Esophagus muscularis mucosa (tissue), 4 donors: ENCODE measurements at places on chromosomes 2 and 18.

DNA sequence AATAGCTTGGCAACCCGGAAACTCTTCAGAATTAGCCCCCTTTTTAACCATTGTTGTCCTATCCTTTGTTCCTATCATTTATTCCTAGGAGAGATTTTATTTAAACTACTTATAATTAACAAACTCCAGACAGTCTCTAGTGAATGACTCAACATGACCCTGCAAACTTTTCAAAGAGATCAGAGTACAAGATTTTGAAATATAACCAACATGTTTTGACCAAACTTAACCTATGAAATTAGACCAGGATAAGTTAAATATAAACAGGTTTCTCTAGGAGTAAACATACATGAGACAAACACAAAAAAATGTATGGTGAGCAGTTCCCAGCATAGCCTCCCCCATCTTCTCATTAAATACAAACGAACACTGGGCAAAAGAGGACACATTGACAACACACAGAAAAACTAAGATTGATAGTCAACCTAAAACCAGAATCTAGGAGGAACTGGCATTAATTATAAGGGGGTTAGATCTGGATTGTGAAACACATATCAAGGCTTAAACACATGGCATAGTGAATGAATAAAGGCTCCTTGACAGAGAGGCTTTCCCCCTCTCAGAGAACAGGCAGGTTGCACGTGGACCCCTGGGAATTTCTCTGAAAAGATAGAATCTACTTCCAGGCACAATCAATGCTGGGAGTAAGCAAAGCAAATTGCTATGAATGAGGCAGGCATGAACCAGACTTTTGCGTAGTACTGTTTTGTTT lies 284.1 kb downstream of the IRS1 start:
- DNase-seq: no peak

DNA sequence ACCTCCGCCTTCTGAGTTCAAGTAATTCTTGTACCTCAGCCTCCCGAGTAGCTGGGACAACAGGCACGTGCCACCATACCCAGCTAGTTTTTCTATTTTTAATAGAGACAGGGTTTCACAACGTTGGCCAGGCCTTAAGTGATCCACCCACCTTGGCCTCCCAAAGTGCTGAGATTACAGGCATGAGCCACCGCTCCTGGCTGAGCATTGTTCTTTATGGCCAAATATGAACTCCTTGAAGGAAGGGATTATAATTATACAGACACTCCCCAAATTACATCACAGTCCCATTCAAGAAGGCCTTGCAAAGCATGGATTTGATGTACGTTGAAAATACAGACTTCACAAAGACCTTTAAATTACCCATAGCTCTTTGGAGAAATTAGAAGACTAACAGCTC lies 381.7 kb downstream of the TXNL1 start:
- DNase-seq: no peak

- no peak for DNase-seq
These were observed 397.6 kb downstream of the ZNF521 start for GRCh38 chr18:24954341-24954740.

DNA sequence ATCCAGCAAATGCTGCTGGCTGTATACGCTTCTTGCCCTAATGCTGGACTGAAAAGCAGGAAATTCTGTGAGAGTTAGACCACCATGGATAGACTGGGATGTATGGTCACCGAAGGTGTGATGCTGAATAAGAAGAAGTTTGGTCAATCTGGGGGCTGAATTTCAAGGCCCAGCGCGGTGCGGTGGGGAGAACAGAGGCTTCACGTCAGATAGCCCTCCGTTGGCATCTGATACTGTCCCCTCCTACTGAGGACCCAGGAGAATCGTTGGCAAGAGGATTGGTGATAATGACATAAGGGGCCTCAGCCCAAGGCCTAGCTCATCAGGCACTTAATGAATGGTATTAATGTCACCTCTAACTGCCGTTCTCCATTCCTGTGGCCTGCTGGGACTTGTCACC lies 97.3 kb upstream of the ST3GAL5 start:
- no peak for DNase-seq

DNA sequence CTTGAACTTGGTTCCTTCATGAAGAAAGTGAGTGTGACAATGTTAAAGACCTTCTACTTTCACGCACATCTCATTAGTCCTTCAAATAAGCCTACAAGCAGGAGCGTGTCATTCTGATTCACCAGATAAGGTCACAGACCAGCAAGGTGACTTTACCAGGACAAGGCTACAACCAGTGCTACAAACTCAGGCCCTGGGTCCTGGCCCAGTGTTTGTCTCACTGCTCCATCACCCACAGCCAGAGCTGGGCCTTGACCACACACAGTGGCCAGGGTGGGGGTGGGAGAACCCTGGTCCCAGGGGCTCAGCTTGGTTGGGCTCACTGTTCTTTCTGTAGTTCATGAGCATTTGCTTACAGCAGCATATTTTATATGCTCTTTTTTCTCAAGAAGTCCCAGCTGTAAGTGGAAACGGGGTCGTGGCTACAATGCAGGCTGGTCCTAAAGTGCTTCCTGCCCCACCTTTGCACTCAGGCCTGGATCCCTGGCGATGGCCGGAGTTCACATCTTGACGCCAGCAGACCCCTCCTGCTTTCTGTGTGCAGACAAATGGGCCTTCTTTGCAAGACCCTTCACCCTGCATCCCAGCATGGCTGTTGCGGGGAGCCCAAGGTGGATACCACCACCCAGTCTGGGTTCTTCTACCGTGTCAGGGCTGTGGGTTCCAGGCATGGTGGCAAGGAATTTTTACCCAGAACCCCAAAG lies 153.6 kb upstream of the EPAS1 start:
- no peak for DNase-seq

DNA sequence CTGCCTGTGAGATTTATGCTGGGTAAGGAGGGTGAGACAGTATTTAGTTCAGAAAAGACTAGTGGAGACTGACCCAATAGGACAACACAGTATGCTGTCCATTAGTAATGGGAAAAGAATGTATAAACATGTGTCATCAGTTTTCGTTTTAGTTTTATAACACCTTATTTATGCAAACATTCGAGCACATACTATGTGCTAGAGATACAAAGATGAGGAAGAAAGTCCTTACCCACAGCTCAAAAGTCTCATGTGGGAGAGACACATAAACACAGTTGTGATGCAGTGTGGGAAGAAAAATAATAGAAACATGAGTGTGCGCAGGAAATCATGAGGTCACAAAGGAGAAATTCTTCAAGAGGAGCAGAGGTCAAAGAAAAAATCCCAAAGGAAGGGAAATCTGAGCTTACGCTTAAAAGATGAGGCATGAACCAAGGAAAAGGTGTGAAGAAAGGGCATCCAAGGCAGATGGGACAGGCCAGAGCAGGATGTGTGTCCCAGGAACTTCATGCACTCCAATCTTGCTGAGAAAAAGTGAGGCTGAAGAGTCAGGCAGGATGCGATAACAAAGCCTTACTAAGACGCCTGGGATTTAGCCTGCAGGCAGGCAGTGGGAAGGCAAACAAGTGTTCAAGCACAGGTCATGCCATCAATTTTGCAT lies 8.1 kb downstream of the METTL21A start:
- no peak for DNase-seq

DNA sequence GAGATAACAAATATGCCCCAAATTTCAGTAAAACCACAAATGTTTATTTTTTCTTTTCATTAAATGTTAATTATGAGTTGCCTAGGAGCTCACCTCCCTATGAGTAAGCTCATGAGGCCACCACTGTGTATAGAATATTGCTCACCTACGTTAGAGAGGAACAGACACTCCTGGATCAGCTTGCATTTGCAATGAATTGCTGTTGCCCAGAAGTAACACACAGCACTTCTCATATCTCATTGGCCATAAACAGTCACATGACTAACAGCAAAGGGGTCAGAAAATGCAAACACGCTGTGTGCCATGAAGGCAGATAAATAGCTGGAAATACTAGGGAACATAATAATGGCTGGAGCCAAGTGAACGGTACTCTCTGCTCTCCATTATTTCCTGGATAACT lies 89.0 kb upstream of the GALNT5 start:
- DNase-seq: no peak

GRCh38 chr18:44149706-44150105 lies 531.0 kb upstream of the SETBP1 start:
- DNase-seq: no peak

DNA sequence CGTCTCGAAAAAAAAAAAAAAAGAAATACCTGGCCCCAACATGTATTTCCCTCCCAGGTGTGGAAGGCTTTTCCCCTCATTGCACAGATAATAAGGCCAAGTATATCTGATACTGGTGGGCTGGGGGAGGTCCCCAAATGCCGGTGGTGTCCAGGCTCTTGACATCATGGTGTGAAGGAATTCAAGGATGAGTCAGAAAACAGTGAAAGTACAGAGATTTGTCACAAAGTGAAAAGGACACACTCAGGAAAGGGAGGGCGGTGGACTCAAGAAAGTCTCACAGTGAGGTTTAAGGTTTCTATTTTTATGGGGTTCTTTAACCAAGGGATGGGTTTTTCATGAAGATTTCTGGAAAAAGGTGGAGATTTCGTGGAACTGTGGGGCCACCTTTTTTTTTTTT lies 37.8 kb upstream of the FZD5 start:
- no peak for DNase-seq
